Effector memory CD4-positive, alpha-beta T cell (primary cell): ENCODE measurements at places on chromosomes 3 and 15.

DNA sequence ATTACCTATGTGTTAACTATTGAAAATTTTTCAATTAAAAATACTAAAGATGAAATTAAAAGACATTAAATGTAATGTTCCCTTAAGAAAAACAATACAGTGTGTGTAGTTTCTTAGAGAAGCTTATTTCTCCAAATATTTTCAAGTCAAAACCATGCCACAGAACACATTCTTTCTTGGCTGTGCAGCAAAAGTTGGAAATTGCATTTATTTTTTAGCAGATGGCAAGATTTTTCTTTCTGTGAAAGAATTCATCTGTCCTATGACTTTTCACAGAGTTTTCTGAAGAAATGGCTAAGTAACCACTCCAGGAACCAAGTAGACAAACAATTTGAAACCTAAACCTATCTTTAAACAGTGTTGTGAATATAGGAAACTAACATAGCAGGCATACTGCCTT lies 47.2 kb downstream of the IMPG2 start:
- DNase-seq, result no peak

GRCh38 chr3:55842204-55842603 lies 355.1 kb upstream of the WNT5A start:
- no peak for DNase-seq

GRCh38 chr3:160450846-160451245 lies 1.3 kb upstream of the TRIM59 start:
- DNase-seq, result no peak

- DNase-seq, result no peak
These were observed 3.2 kb downstream of the SETD5 start for GRCh38 chr3:9400616-9401015.

DNA sequence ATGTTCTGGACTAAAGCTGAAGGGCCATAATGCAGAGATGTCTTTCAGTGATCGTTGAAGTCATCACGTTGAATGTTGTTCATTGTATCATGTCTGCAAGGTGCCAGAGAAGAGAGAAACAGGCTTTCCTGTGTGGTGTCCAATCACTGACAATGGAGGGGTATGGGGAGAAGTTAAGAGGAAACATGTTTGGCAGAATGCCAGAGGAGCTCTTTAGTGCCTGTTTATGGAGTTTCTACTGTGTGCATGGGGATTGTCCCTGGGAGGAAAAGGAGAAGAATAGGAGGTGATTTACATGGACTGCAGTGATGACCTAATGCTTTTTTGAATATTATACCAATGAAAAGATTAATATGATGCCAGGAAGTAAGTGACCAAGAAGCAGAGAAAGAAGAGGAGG lies 11.7 kb downstream of the SCAANT1 start:
- no peak for DNase-seq

DNA sequence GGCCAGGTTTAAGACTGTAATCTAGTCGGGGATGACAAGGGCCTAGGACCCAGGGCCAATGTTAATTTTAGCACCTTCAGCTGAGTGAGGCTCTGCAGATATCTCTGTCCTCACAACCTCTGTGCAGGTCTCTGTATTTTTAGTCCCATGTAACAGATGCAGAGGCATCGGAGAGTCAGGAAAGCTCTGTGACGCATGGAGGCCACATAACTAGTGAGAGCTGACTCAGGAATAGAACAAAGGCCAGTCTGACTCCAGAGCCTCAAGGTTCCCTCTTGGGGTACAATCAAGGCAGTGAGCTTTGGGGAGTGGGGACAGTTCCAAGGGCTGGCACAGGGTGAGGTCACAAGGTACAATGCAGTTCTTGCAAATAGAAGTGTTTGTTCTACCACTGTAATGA lies 31.0 kb downstream of the FSTL1 start:
- no peak for DNase-seq

DNA sequence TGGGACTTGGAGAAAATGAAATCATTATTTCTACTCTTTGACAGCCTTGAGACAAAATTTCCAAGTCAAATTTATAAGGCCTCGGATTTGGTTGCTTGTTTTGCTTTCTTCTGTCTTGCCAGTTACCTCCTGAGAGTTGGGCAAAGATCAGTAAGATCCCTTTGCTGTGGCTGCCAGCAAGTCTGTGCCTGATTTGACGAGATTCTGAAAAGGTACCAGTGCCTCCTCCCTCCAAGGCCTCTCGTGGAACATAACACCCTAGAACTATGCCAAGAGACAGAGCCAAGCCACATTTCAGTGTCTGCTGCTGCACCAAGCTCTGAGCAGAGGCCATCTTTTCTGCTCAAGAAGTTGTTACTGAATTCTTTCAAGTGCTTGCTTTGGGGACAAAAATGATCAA lies 61.0 kb downstream of the GTPBP8 start:
- no peak for DNase-seq
